ENCODE measurements at places on chromosomes 5 and 9. TPM values are rescaled to one million over a fixed set of nuclear protein-coding genes. Genes with fewer than 3 reads are reported as not detected.

Gene SLC6A19
- 0.28 TPM for polyA plus RNA-seq

DNA sequence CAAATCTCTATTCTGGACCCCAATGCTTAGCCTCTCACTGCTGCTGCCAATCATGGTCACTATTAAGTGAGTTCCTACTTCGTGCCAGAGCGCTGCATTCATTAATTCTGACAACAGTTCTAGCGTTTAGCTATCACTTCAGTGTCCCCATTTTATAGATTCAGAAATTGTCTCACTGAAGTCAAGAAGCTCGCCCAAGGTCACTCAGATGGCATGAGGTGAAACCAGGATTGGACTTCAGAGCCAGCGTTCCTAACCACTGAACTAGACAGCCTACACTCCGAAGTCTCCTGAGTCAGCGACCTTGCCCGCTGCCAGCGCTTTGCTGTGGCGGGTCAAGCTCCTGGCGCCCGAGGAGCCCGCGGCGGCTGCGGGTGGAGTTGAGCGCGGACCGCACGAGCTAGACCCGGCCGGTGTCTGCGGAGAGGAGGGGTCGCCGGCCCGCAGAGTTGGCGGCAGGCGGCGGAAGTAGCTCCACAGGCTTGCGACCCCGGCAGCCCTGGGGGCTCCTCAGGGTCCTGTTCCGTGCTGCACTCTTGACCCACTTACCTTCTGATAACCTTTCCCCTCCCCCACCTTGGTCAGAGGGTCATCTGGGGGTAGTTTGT lies 2.1 kb upstream of the GABRB2 start:
- peak overlapping the region; percentile 64 for H3K4me3 ChIP-seq
- peaks cover 15% of the 10 kb centered on the region for H3K4me1 ChIP-seq
- no peaks in the 10 kb centered on the region for H3K27me3 ChIP-seq
- DNase-seq, result no peak
- no peak overlapping the region for H3K27ac ChIP-seq

DNA sequence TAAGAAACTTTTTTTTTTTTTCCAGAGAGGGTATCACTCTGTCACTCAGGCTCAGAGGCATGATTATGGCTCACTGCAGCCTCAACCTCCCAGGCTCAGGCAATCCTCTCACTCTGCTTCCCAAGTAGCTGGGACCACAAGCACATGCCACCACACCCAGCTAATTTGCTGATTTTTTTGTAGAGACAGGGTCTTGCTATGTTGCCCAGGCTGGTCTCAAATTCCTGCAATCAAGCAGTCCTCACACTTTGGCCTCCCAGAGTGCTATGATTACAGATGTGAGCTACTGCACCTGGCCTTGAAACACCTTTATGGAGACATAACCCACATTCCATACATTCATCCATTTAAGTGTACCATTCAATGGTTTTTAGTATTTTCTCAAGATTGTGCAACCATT lies 23.7 kb upstream of the CCDC180 start:
- H3K36me3 ChIP-seq, result no peaks in the 10 kb centered on the region
- no peak for DNase-seq
- H3K27ac ChIP-seq, result no peak overlapping the region
- H3K4me3 ChIP-seq, result no peak overlapping the region
- no peaks in the 10 kb centered on the region for H3K27me3 ChIP-seq
- H3K4me1 ChIP-seq, result no peaks in the 10 kb centered on the region

DNA sequence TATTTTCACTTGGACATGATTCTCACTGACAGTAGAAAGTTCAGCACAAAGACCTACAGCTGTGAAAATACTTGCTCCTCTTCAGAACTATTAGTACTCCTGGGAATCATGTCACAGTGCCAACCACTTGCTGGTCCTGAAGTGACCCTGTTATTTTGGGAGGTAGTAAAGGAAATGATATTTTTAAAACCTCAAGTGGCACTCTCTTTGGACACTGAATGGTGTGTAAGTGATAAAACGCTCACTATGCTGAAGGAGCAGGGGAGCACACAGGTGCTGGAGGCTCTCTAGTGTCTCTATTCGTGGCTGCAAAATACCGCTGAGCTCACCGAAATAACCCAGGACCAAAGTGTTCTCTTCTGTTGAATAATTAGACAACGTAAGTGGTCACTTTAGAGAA lies 76.9 kb upstream of the SPATA31D4 start:
- DNase-seq, result no peak
- H3K4me3 ChIP-seq, result no peak overlapping the region
- H3K36me3 ChIP-seq, result no peaks in the 10 kb centered on the region
- H3K27me3 ChIP-seq, result no peaks in the 10 kb centered on the region
- no peaks in the 10 kb centered on the region for H3K4me1 ChIP-seq

Data from testis (tissue), 5 donors.